ENCODE measurements at places on chromosomes 6 and 20.

GRCh38 chr20:61284752-61285151, 32.7 kb downstream of the CDH4 start:
- no peak for DNase-seq

DNA sequence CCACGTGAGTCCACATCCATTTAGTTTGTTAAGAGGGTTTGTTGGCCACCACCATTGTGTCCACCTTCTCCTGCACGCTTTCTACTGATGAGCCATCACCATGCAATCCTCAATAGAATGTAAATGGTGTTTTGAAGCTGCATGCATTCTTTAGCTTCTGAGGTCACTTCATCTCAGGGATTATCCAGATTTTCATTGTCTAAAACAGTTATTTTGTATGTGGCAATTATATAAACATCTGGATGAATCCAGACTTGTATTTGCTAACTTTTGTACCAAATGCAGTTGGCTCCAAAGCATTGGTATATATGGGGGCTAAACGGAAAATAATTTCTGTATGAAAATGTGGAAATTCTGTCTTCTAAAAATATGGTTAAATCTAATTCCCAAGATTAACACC, 231.2 kb upstream of the ARID1B start:
- no peak for DNase-seq

GRCh38 chr6:37233541-37233940, 24.0 kb upstream of the TBC1D22B start:
- no peak for DNase-seq

- DNase-seq, result no peak
Observed at GRCh38 chr6:127917766-127918165, 16.9 kb upstream of the THEMIS start.

- DNase-seq, result no peak
Observed at GRCh38 chr20:7841971-7842310, 98.3 kb downstream of the HAO1 start.

- DNase-seq, result no peak
Observed at GRCh38 chr6:30644769-30645168, 2.2 kb upstream of the C6orf136 start.

- no peak for DNase-seq
Observed at GRCh38 chr6:31423550-31423949, 20.2 kb downstream of the MICA start.

- no peak for DNase-seq
Observed at GRCh38 chr20:31747640-31748039, 8.6 kb downstream of the TPX2 start.

Data from activated CD8-positive, alpha-beta memory T cell treated with anti-CD3 and anti-CD28 coated beads, Interleukin-2, amount 50 U/mL, for 48 hours (primary cell).